Activated effector memory CD4-positive, alpha-beta T cell treated with Interleukin-2 at 50 U/mL for 16 hours (primary cell): ENCODE measurements at places on chromosomes 5 and 9.

DNA sequence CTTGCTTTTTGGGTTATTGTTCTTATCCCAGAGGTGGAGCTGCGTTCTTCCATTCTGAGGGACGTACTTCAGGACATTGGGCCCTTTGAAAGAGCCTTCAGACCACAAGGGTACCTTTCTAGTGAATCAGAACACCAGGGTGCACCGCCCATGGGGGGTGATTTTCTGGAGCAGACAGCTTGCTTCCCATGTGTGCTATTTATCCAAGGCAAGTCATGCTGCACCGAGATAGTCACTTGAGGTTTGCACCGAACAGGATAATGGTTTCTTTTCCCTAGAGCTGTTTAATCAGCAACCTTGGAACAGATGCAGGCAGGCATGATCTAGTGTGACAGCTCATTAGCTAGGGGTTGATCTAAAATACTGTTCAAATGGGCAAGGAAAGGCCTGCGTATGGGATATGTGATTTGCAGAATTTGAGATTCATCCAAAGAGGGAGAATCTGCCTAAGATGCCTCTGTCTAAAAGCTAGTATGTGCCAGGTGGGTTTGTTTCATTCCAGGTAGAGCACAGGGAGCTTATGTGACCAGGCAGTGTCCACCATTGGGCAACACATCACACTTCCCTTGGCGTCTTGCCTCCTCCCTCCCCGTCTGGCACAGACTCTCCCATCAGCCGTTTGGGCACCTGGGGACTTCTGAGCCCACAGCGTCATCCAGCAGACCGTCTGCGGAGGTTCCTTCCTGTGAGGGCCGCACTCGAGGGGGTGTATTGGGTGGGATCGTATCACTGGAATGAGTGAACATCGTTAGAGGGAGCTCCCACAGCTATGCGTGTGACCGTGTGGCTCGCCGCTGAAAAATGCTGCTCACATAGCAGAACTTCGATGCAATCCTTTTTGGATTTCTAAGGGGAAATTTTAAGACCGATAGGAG lies 23.0 kb downstream of the ABL1 start:
- no peak for DNase-seq

GRCh38 chr5:113059232-113060040 lies 82.8 kb downstream of the DCP2 start:
- DNase-seq, result no peak

GRCh38 chr5:52863715-52864290 lies 76.1 kb downstream of the ITGA1 start:
- no peak for DNase-seq

GRCh38 chr9:111356481-111357244 lies 26.6 kb upstream of the OR2K2 start:
- DNase-seq, result no peak

DNA sequence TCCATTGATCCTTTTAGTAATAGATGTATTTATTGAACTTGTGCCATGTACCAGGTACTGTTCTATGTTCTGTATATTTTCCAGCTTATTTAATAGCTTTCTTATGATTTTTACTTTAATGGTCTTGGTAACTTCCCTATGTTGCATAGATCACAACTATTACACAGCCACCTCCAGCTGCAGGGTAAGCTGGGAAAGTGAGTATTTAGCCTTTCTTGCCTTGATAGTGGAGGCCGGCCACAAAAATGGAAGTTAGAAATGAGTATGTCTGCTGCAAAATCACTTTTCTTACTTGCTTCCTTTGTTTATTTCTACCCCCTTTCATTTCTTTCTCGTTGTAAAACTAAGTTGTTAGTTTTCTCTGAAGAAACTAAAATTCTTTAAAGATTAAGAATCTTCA lies 43.1 kb upstream of the ANKDD1B start:
- DNase-seq, result no peak

DNA sequence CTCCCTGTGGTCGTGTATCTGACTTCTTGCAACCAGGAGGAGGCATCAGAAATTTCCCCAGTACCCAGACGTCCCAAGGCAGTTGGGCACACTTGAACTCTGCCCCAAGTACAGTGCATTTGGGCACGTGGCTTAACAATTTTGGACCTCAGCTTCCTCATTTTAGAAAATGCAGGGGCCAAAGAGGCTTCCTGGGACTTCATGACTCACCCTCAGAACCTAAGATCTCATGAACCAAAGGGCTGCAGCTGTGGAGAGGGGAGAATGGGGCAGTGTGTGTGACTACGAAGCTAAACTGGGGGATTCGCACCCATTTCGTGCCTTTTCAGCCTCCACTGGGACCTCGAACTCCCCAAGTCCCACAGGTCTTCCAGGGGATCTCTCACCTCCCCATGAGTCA lies 59.2 kb downstream of the SYK start:
- DNase-seq, result no peak

DNA sequence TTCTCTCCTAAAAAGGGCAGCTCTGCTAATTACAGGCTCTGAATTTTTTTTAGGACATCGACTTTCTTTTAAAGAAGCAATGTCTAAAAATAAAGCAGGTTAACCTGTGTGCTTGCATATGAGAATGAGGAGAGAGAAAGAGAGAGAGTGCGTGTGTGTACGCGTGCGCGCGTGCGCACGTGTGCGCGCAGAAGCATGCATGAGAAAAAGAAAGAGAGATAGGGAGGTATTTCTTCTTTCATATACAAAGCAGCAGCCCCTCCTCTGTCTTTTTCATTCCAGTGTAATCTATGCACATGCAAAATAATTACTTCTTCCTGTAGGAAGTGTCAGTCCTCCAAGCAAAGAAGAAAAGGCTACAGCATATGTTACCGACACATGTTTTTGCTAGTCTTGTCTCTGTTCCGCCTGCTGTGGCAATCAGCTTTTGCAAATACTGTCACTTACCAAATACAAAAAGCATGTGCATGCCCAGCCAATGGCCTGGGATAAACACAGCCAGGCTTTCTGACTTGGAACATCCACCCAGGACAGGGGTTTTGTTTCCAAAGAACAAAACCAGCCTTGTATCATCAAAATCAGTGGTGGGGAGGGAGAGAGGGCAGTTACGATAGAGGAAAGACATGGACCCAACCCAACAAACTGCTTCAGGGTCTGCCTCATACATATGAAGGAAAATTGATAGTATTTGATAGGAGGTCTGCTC lies 252.3 kb upstream of the SLC24A2 start:
- DNase-seq, result no peak

DNA sequence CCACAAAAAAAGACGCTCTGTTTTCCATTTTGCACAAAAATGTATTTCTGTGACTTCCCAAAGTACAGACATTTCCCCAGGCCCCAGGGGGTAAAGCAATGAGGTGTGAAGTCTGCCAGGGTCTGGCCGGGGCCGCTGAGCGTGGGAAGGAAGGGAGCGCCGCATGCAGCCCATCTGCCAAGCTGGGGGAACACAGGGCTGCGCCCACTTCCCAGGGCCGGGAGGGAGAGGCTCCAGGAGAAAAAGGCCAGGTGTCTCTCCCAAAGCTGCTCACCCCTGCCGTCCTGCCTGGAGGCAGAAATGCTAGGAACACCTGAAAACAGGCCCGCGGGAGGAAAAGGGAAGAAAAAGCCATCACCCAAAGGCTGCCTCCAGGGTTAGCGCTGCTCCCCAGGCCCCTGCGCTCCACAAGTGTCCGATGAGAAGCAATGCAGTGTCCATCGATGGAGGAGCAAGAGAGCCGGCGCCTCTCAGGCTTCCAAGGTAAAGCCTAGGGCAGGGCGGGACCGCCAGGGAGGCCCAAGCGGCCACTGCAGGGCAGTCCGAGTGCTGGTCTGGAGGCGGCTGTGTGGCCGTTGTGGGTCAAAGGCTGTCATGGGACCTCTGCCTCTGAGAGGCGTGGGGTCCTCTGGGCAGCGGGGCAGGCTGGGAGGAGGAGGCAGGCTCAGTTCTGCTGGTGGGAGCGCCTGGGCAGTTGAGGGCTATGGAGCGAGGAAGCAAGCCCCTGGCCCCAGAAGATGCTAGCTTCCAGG lies 6.0 kb upstream of the ZDHHC12 start:
- DNase-seq, result no peak

- DNase-seq, result no peak
Observed at GRCh38 chr9:19527663-19528062, 118.9 kb downstream of the ACER2 start.

- no peak for DNase-seq
Observed at GRCh38 chr5:154278186-154278585, 87.7 kb downstream of the GALNT10 start.

GRCh38 chr9:90774682-90775081 lies 26.9 kb upstream of the SYK start:
- no peak for DNase-seq

GRCh38 chr5:157544623-157544989 lies 31.0 kb downstream of the ADAM19 start:
- no peak for DNase-seq

DNA sequence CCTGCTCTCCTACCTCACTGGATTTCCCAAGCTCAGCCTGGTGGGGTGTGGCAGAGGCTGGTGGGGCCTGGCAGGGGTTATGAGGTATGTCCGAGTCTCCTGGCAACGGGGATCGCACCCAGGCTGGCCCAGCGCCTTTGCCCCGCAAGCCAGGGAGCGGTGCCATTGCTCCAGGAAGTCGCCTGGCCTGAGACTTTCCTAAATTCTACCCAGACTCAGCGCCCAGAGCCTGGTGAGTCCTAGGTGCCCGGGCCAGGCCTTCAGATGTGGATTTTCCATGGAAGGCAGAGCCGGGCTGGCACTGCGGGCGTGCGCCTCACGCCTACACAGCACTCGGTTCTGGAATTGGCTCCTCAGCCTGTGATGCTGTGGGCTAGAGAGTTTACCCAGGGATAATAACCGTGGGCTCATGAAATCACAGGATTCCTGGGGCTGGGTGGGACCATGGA lies 155.4 kb upstream of the COL5A1 start:
- no peak for DNase-seq

- no peak for DNase-seq
Observed at GRCh38 chr5:118405650-118406061, 582.7 kb downstream of the DTWD2 start.

GRCh38 chr5:128083811-128084227 lies 253 bp downstream of the SLC12A2 start:
- no peak for DNase-seq

GRCh38 chr9:129401623-129402370 lies 219.1 kb downstream of the C9orf50 start:
- DNase-seq, result no peak

DNA sequence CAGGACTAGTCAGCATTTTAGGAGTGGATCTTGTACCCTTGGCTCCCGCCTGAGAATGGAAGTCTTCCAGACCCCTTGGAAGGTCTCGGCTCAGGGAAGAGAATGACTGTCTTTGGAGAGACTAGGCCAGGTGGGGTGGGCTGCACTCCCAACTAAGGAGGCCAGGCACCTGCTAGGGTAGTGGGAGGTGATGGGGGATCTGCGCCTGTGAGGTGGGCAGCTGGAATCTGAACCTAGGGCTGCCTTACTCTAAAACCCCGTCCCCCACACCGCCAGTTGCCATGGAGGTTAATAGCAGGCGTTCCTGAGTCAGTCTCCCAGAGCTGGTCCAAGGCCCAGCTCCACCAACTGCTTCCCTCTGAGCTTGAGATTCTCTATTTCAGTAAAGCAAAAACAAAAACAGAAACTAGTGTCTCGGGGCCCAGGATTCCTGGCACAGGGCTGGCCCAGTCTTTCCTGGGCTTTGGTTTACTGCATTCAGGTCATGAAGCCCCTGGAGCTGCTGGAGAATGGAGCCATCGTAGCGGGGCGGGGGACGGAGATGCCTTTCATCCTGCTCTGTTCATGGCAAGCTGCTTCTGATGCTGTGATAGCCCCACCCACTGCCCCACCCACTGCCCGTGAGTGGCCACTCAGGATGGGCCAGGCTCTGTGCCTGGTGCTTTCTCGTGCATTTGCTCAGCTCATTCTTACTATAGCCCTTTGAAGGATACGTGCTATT lies 57.5 kb downstream of the DAB2IP start:
- no peak for DNase-seq

DNA sequence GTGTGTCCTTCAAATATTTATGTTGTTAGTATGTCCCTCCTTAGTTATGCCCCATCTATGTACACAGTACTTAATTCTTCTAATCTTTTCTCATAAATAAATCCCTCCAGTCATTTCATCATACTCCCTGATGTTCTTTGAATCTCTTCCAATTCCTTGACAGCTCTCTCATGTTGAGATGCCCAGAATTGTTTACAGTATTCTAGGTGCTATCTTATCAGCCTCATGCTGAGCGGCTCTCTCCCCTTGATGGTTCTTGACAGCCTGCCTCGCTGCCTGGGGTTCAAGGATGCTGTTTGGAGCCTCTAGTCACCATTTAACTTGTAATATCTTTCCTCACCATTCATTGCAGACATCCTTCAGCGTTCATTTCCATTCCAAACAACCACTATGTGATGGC lies 799.2 kb downstream of the BRINP1 start:
- no peak for DNase-seq

GRCh38 chr9:99563364-99563763 lies 258.3 kb upstream of the NR4A3 start:
- no peak for DNase-seq

DNA sequence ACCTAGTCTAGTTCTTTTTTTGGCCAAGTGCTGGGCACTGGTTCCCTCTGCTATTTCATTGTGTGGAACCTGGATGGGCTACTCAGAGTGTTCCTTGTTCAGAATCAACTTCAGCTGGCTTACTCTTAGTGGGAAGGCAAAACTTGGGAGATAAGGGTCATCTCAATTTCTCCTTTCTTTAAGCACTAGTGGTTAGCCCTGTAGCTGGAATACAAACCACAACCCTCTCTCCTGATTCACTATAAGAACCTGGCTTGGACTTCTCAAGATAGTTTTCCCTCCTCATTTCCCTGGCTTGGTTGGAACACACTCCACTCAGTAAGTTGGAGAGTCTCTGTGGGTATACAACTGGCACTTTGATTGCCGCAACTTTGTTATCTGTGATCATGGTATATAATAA lies 35.1 kb downstream of the GRIA1 start:
- DNase-seq, result no peak

DNA sequence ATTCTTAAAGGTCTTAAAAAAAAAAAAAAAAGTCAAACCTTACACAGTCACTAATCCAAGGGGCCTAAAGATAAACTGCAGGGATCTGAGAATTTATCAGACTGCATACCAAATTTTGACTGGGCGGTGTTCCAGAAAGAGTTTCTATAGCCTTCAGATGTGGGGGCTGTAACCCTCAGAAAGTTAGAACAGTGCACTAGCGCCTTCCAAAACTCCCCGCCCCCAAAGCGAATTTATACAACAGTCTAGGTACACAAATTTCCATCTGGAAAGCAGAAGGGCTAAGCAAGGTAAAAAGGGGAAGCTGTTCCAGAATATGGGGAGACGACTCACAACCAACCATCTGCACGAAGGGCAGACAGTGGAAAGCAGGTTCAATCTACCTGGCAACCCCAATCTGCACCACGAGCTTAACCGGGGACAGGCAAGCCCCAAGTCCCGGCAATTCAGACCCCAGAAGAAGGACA lies 813 bp downstream of the ERMP1 start:
- no peak for DNase-seq
